ENCODE measurements at places on chromosomes 7 and 10.

- peak; percentile 53 for DNase-seq
These were observed 74.4 kb downstream of the SEPTIN7 start for GRCh38 chr7:35875292-35875691.

DNA sequence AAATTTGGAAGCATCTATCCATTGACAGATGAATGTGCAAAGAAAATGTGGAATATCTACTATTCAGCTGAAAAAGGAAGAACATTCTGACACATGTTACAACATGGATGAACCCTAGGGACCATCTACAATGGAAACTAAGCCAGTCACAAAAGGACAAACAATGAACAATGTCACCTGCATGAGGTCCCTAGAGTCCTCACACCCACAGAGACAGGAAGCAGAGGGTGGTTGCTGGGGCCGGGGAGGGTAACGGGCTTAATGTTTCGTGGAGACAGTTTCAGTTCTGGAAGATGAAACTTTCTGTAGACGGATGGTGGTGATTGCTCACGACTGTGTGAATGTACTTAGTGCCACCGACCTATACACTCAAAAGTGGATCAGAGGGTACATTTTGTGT is 282.9 kb downstream of the ADARB2 start:
- DNase-seq = no peak

GRCh38 chr10:102721954-102722353 is 7.5 kb downstream of the SFXN2 start:
- no peak for DNase-seq

GRCh38 chr10:88810196-88810961 is 7.8 kb downstream of the LIPM start:
- DNase-seq = peak; percentile 84

GRCh38 chr7:77571801-77572200 is 34.7 kb downstream of the PTPN12 start:
- no peak for DNase-seq

DNA sequence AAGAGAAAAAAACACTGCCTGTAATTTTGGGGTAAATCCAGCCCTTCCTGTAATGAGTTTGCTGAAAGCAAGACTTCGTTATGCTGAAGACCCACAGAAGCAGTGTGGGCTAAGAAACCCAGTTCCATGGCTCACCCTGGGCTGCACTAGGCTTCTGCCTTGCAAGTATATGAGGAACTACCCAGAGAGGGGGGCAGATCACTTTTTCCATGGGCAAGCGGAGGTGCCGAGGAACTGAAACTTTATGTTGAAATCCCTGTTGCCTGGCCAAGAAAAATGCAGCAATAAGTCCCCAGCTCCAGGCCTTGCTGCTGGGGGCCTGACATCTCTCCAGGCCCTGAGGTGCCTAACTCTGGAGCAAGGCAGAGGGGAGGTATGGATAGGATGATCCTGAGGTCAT is 8.5 kb downstream of the RASSF4 start:
- DNase-seq = peak; percentile 66

DNA sequence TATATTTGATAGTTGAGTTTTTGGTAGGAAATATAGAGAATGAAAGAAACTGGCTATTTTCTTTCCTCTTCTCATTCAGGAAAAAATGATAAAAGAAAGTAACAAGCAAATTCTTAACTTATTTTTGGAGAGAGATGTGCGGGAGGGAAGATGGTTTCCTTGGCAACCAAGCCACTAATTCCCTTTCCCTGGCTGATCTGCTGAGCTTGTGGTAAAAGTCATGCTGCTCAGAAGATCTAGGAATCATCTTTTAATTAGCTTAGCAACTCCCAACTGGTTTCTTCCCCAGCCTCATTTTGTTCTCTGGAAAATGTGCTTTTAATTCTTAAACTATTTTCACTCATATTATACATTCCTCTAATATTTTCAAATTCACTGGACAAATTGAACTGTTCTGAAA is 11.8 kb downstream of the UROS start:
- DNase-seq = no peak

GRCh38 chr7:14389181-14389591 is 399.7 kb upstream of the ETV1 start:
- no peak for DNase-seq

DNA sequence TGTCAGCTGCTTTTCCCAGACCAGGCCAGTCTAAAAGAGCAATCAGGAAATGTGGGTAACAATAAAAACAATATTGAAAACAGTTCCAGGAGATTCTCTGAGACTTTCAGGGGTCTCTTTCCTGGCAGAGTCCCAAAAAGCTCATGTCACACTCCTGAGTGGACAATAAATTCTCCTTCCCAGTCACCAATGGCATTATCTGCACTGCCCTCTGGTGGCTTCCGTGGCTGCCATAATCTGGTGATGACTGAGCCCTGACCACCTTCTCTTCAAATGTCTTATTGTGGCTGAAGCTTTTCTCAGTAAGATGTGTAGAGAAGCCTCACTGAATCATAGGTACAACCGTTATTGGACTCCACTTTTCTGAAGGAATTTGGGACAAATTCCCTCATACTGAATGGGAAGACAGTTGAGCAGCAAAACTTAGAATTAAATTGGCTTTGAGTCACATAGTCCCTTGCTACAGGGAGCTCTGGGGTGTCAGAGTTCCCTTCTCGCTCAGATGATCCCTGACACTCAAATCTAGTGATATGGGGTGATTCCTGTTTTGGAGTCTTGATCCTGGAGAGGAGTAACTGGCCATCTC is 24.4 kb upstream of the ASAH2 start:
- DNase-seq = peak; percentile 24

DNA sequence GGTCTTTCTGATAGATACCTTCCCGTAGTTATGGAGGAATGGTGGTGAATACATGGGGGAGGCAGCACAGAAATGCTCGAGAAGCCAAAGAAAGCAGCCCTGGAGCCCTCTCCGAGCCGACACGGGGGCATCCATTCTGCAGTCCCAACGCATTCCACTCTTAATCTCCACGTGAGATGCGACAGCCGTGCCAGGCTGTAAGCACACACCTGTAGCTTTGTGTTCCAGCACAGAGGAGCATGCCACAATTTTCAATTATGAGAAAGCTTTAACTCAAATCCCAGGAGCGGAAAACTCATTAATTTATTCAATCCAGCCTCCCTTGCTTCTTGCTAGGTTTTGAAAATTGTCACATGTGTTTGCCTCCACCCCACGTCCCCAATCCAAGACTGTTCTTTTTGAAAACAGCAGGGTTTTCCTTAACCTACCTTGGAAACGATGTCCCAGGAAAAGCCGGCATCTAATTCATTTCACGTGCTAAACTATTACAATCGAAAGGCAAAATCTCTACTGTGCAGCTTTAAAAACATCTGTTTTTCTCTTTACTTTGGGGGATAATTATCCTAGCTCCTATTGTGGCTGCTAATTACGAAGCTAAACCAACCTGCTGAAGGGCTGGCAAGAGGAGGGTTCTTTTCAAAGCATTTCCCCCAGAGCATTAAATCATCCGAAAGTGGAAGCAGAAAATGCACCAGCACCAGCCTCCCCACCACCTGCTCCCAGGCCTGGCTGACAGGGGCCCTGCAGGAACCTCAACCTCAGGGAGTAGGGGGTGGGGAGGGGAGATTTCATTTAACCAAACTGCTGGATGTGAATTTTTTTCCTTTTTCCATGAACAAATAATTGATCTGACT is 56.0 kb upstream of the CHST15 start:
- no peak for DNase-seq

GRCh38 chr10:103678178-103678526 is 177.2 kb downstream of the SH3PXD2A start:
- peak; percentile 99 for DNase-seq

DNA sequence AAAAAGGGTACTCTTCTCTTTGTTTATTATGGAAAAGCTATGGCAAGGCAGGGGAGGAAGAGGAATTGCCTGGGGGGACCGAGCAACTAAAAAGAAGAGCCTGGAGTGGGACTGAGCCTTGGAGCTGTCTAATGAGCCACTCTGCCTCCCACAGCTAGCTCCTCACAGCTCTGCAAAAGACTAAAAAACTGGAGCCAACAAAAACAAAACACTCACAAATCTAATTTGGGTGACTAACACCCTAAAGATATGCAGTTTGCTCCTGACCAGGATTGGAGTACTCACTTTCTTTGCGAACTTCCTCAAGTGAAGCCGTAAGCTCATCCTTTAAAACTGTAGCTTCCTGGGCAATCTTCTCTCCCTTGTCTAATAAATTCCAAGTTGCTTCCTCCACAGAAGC is 89.4 kb downstream of the CTNNA3 start:
- peak; percentile 82 for DNase-seq

DNA sequence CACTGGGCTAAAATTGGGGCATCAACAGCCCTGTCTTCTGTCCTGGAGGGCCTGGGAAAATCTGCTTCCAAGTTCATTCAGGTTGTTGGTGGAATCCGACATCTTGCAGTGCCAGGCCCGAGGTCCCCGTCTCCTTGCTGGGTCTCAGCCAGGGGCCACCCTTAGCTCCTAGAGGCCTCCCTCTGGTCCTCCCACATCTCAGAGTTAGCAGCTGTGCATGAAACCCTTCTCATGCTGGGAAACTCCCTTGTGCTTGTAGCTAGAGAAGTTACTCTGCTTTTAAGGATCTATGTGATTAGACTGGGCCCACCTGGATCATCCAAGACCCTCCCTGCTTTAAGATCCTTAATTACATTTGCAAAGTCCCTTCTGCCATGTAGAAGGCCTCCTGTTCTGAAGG is 15.3 kb downstream of the HIP1 start:
- no peak for DNase-seq

- DNase-seq = peak; percentile 75
These were observed at the start of gene PDGFA for GRCh38 chr7:519484-520390. Gene PDGFA (minus strand): TSS chr7:519846. CDS start chr7:519001, 845 bp downstream.

DNA sequence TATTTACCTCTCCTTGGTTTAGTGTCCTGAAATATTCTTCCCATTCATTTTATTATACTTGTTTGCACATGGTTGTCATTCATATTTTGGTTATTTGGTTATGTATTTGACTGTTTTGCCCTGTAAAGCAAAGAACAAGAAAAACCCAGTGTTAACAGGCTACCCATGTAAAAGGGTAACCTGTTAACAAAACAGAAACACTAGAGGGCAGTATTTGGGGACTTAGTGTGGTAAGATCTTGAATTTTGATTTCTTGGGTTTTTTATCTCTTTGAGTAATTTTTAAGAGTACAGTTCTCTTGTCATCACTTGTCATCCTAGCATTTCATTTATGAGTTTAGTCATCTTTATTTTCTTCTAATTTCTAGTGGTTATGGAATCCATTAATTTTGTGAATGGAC is 51.3 kb downstream of the POLL start:
- peak; percentile 53 for DNase-seq

DNA sequence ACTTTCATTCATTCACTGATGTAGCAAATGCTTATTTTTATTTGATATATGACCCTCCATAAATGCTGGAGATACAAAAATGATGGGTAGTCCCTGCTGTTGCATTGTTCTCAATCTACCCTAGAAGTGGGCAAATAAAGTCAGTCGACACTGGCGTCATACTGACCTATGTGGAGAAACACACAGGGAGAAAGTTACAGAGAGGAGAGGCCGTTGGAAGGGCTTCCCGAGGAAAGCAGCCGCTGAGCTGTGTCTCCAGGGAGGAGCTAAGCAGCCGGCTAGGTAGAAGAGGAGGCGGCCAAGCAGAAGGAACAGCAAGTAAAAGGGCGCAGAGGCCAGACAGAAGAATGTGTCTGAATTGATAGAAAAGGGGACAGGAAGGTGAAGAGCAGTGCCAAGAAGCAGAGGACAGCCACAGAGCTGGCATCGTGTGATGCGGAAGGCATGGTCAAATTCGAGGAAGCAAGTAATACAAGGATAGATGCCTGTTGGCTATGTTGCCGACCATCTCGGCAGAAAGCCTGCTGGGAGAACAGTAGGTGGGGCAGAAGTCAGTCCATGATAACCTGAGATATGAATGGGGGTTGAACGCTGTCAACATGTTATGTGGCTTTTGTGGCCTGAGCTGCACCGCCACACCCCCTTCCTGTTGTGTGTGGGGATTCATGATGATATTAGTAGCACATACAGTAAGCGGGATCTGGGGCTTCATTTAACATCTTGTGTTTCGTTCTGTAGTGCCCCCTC is 25.9 kb downstream of the ST8SIA6 start:
- DNase-seq = no peak

DNA sequence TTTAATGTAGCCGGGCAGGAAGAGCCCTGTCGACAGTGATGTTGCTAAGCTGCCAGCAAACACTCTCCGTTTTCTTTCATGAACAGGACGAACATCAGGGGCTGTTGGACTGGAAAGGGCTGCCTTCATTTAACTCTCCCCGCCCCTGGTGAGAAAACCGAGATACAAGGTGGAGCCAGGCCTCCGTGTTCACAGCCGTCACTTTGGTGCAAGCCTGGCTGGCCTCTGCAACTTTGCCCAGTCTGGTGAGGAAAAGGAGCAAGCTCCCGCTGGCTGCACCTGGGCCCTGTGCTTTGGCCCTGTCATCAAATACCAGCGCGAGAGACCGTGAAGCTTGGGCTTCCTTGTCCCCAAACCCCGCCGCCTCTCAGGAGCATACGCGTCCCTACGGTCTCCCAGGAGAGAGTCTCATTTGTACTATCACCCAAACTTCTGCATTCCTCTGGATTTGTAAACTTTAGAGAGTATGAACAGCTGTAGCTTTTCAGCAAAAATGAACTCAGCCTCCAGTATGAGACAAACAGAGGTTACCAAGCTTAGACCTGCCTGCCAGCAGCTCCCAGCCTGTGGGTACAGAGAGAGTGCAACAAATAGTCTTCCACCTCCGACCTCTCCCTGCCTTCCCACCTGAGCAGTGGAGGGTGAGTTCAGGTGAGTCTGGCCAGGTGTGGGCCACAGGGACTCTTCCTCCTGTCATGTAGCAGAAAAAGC is 445.3 kb upstream of the MGMT start:
- DNase-seq = no peak

DNA sequence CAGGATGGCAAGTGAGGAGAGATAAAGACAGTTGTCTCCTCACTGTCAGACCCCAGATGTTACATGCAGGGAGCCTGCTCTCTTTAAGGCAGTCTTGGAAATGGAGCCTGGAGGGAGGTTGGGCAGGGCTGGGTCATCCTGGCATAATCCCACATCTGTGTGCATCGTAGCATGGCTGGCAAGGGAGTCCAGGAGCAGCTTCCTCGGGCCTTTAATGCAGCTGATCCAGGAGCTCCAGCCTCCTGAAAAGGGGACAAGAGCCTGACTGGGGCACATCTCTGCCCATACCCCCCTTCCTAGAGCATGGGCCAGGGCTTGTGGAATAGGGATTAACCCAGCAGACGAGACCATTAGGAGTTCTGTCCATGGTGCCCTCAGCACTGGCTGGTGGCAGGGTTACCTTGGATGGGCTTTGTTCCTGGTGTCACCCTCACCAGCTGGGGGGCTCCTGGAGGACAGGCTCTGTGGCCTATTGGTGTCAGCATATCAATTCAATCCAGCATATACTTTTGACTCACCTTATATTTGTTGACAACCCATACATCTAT is 34.9 kb downstream of the TBATA start:
- DNase-seq = no peak

DNA sequence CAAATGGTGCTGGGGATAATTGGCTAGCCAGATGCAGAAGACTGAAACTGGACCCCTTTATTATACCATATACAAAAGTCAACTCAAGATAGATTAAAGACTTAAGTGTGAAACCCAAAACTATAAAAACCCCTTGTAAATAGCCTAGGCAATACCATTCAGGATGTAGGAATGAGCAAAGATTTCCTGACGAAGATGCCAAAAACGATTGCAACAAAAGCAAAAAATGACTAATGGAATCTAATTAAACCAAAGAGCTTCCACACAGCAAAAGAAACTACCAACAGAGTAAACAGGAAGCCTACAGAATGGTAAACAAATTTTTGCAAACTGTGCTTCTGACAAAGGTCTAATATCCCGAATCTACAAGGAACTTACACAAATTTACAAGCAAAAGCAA is 30.9 kb upstream of the PLXDC2 start:
- DNase-seq = peak; percentile 39
